ENCODE measurements at places on chromosomes 2 and 18.

- DNase-seq, result no peak
These were observed 260.4 kb downstream of the METTL4 start for GRCh38 chr18:2310886-2311285.

- DNase-seq, result peak; percentile 57
These were observed 10.1 kb downstream of the SRSF7 start for GRCh38 chr2:38740851-38741731.

GRCh38 chr18:3458952-3459853, 9.2 kb downstream of the TGIF1 start:
- DNase-seq, result peak; percentile 47

GRCh38 chr2:217972490-217972889, 30.3 kb downstream of the TNS1 start:
- no peak for DNase-seq

DNA sequence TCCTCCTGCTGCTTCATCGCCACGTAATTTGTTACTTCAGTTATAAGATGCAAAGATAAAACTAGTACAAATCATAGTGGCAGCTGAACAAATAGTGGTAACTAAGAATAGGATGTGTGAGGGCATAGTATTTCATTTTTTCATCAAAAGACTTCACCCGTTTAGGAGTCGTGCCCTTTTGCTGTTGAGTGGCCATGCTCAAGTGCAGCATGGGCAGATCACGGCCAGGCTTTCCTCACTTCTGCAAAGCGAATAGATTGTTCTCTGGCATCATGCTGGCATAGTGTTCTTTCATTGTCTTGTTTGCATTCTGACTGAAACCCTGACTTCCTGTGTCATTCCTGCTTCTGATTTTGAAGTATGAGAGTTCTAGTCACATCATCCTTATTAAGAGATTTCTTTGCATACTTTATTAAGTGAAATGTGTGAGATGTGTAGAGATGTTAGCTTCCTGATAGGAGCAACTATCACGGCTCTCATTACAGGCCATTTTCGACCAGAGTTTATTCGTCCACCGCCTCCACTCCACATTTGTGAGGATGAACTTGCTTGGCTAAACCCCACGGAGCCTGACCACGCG, 11.8 kb downstream of the CNOT11 start:
- DNase-seq, result no peak

- no peak for DNase-seq
These were observed 134.8 kb downstream of the EIPR1 start for GRCh38 chr2:3242747-3243369.

DNA sequence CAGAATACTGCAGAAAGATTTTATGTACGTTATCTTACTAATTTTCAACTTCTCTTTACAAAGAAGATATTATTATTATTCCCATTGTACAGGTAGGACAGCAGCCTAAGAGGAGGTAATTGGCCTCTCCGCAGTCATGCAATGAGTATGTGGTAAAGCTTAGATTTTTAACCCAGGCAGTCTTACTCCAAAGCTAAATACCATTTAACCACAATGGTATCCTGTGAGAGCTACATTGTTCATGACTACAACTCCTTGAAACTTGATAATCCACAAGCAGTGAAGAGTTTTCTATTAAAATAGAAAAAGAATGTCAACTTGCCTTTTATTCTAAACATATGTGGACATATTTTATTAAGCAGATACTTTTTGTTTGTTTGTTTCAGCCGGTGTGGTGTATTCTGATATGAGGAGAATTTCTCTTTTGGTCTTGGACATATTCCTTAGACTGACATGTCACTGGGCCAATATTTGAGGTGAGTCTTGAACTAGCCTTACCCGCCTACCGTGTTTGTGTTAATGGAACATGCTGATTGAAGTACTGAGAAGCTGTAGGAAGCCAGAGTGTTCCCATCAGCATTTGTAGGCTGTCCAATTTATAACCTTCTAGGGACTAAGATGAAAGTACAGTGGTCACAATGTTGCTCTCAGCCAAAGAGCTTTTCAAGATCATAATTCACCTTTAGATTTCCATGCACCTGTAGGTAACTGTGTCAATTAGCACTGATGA, 293.9 kb upstream of the DCC start:
- no peak for DNase-seq

DNA sequence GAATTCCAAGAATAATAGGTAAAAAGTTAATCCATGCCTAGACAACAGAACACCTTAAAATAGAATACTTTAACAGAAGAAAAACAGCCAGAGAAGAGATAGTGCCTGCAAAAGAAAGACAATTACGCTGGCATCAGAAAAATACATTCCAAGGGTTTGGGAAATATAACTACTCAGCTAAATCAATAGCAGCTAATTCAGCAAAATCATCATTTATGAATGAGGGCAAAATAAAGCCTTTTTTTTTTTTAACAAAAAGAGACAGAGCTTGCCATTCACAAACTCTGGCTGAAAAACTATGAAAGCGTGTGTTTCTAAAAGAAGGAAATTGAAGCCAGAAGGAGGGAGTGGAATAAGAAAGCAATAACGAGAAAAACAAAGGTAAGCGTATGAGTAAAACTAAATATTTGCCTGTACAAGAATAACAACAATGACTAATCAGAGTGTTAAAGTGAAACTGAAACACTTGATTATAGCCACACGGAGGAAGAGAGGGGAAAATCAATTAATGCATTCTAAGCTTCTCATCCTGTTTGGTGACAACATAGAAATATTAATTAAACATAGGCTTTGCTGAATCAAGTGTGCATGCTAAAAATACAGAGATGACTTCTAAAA, 90.2 kb downstream of the EHD3 start:
- DNase-seq, result no peak

- DNase-seq, result peak; percentile 79
These were observed 10.7 kb downstream of the RBM43 start for GRCh38 chr2:151251012-151251411.

DNA sequence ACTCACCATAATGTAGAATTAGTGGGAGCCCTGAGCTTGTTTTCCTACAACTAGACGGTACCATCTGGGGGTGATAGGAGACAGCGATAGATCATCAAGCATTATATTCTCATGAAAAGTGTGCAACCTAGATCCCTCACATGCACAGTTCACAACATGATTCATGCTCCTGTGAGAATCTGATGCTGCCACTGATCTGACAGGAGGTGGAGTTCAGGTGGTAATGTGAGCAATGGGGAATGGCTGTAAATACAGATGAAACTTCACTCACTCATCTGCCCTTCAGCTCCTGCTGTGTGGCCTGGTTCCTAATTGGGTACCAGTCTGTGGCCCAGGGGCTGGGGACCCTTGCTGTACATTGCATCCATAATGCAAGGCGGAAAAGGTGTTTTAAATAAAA, 60.7 kb downstream of the USP34 start:
- no peak for DNase-seq

DNA sequence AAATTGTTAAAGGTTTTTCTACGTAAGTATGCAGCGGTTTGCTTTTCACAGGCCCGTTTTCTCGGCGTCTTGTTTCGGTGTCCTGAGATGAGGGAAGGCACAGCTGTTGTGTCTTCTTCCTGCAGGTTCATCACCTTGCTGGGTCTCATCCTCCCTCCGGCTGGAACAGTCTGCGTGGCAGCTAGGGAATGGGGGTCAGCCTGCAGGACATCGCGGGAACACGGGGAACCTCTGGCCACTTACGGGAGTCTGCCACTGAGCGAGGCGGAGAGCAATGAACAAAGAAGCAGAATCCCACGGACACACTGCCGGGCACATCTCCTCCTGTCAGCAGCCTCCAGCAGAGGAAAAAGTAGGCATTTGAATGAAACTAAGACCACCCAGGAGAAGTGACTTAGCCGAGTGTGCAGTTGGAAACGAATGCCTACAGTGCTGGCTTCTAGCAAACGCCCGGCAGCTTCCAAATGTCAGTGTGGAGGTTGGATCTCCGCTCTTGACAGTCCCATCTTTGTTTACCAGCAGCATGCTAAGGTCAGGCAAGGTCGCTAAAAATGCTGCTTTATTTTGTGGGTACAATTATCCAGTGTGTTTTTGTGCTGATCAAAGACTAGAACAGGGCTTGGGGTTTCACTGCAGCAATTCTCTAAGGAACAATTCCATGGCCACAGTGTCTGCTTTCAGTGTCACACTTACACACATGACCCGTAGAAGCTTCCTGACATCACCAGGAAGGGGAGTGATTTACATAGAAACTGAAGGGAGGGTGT, 109.8 kb upstream of the SEC11C start:
- no peak for DNase-seq

GRCh38 chr2:64525317-64525613, 1.1 kb downstream of the AFTPH start:
- DNase-seq, result peak; percentile 18

- DNase-seq, result no peak
These were observed 21.3 kb downstream of the INHBB start for GRCh38 chr2:120367221-120367620.

GRCh38 chr2:145351864-145352425, 832.0 kb upstream of the ZEB2 start:
- DNase-seq, result no peak

- DNase-seq, result no peak
These were observed 26.4 kb downstream of the STPG4 start for GRCh38 chr2:47128705-47129104.

DNA sequence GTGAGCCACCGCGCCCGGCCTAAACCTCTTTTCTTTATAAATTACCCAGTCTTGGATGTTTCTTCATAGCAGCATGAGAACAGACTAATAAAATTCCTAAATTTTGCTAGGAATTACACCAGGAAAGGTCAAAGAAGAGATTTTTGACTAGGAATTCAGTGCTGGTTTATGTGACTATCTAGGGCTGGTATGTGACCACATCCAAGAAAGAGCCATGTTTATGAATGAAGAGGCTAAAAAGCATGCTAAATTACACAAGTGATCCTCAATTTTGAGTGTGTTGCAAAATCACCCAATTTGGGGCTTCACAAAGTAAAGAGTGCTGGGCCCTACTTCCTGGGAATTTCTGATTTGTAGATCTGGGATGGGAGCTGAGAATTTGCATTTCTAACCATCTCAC, 123.6 kb downstream of the CSRNP3 start:
- DNase-seq, result no peak

GRCh38 chr2:163213661-163214081, 375.1 kb upstream of the KCNH7 start:
- DNase-seq, result peak; percentile 65

DNA sequence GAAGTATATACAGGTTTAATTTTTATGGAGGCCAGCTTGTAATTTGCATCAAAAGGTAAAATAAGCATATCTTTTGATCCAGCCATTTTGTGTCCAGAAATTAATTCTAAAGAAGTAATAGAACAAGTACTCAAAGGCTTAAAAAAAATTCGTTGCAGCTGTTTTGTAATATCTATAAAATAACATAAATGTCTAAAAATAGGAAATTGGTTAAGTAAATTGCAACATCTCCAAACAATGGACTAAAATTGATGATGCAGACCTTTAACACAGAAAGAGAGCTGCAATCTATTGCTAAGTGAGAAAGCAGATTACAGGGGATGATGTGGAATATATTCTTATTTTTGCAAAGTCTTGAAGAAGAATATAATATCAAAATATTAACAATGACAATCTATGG, 19.4 kb downstream of the AAK1 start:
- DNase-seq, result no peak

DNA sequence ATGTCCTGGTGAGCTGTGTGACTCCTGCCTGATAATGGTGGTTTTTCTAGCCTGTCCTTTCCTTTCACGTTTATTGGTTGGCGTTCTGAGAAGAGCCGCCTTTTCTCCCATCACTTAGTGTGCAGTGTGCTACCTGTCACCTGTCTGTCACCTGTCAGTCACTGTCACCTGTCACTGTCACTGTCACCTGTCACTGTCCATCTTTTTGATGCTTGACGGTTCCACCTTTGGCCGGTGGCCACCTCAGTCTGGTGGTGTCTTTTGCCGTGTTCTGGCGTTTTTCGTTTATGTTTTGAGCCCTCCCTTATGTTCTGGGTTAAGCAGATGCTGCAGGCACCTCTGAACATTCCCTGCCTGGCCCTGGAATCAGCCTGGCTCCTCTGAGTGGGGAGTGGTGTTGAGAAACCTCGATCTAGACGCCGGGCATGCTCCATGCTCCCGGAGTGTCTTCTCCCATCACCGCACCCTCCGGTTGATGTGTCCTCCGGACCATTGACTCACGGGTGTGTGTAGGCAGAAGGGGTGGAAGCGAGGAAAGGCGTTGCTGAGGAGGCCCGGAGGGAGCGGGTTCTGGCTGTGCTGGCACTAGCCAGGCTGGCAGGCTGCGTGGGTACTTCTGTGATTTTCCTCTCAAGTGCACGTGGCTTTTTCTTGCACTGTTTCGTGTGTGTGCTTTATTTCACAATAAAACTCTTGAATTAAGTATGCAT, 20.7 kb downstream of the DTYMK start:
- DNase-seq, result no peak

GRCh38 chr18:78612801-78613200, 366.8 kb upstream of the SALL3 start:
- DNase-seq, result no peak

DNA sequence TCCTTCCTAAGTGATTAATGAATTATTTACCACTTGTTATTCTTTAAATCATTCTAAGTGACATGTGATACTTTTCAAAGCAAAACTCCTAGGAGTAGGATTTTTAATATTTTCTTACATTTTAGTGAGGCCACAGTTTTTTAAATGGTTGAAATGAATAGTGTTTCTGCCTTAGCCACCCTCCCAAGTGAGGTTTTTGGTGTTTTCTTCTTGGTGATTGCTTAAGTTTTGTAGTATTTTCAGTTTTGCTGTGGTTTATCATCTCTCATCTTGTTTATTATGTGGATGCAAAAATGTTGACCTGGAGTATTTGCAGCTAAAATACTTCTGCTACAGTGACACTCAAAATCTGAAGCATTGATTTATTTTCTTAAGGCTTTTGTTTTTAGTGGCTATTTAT, 9.8 kb downstream of the AFTPH start:
- no peak for DNase-seq

DNA sequence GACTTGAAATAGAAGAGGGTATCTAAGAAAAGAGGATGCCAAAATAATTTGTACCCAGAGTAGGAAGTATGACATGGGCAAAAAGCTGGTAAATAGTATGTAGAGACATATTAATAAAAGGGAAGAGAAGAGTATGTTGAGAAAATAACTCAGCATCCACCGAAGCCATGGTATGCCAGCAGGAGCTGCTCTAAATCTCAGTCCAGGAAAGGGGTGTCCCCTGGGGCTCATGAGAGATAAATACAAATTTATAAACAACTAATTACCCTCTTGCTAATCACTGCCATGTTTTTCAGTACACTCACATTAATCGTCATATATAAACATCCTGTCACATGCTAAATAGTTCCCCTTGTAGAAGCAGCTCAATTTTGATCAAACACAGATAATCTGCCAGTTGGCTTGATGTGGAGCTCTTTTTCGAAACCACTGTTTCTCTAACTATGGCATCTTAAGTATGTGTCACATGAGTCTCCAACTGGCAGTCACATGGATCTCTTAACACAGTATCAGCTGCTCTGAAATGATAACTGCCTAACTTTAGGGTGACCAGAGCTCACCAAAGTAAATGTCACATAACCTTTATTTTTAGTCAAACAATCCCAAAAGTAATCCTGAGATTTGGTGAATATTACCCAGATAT, 31.9 kb downstream of the EXOC6B start:
- DNase-seq, result peak; percentile 50

- no peak for DNase-seq
These were observed 640.2 kb downstream of the STK39 start for GRCh38 chr2:167607211-167607610.

- no peak for DNase-seq
These were observed 12.9 kb downstream of the ZNF397 start for GRCh38 chr18:35253655-35254287.
